Lower leg skin (tissue), 4 donors: ENCODE measurements at places on chromosomes 11 and 22.
A peak's percentile ranks its signal among the peaks of the same experiment; 100 is the strongest.

GRCh38 chr22:37187891-37188761 is at the start of gene C1QTNF6:
C1QTNF6 (minus strand) TSS chr22:37188247; CDS start chr22:37188213, 34 bp downstream.
- DNase-seq, result no peak

DNA sequence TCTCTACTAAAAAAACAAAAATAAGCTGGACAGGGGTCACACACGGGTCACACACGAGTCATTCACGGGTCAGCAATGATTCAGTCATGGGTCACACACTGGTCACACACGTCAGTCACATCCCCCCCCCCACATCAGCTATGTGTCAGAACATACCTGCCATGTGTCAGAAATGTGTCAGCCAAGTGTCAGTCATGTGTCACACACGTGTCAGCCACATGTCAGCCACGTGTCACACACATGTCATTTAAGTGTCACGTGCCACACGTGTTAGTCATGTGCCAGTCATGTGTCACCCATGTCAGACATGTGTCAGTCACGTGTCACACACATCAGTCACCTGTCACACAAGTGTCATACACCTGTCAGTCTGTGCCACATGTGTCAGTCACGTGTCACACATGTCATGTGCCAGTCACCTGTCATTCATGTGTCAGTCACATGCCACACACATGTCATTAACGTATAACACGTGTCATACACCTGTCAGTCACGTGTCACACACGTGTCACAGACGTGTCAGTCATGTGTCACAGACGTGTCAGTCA is 28.7 kb upstream of the MMP20 start:
- no peak for DNase-seq

GRCh38 chr11:3001496-3001895 is 9.4 kb upstream of the NAP1L4 start:
- DNase-seq, result no peak

- DNase-seq, result peak; percentile 32
Observed at GRCh38 chr11:117143390-117143789, 697 bp upstream of the PAFAH1B2 start.

DNA sequence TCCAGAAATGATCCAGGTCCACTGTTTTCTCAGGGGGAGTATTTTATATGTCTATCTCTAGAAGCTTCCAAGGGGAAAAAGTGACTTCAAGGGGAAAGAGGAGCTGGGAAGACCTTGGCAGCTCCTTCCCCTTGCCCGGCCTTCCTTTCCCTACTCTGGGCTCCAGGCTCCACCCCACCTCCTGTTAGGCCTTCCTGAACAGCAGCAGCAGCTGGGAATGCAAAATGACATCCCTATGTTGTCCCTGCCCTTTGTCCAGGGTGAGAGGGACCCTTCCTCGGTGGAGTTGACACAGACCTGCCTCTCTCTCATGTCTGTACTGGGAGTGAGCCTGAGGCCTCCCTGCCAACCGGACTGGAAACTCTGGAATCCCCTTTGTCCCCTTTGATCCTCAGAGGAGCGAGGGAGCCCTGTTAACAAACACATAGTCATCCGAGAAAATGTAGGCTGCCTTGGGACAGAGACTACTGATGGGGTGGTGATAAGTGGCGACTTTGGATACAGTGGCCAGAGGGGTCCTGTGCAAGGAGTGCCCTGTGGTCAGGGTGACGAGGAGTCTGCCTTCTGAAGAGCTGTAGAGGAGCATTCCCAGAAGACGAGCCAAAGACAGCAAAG is 9.0 kb upstream of the MALAT1 start:
- DNase-seq, result peak; percentile 85

- DNase-seq, result no peak
Observed at GRCh38 chr22:24727218-24727851, 47.2 kb downstream of the PIWIL3 start.

- no peak for DNase-seq
Observed at GRCh38 chr11:76380159-76380976, 564 bp downstream of the THAP12 start.

GRCh38 chr11:69380921-69381581 is 87.1 kb downstream of the MYEOV start:
- DNase-seq, result peak; percentile 82

DNA sequence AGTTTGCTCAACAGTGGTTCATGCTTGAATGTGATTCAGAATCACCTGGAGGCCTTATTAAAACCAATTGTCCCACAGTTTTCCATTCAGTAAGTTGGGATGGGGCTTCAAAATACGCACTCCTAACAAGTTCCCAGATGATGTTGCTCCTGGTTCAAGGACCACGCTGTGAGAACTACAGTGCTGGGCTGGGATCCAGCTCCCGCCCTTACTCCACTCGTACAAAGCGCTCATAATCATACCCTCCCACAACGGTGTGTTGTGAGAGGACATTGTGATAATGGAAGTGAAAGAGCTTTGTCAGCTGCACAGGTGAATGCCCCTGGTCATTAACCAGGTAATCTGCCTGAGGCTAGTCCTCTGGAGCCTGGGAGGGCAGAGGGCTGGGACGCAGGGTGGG is 1.3 kb upstream of the CD82 start:
- DNase-seq, result no peak

DNA sequence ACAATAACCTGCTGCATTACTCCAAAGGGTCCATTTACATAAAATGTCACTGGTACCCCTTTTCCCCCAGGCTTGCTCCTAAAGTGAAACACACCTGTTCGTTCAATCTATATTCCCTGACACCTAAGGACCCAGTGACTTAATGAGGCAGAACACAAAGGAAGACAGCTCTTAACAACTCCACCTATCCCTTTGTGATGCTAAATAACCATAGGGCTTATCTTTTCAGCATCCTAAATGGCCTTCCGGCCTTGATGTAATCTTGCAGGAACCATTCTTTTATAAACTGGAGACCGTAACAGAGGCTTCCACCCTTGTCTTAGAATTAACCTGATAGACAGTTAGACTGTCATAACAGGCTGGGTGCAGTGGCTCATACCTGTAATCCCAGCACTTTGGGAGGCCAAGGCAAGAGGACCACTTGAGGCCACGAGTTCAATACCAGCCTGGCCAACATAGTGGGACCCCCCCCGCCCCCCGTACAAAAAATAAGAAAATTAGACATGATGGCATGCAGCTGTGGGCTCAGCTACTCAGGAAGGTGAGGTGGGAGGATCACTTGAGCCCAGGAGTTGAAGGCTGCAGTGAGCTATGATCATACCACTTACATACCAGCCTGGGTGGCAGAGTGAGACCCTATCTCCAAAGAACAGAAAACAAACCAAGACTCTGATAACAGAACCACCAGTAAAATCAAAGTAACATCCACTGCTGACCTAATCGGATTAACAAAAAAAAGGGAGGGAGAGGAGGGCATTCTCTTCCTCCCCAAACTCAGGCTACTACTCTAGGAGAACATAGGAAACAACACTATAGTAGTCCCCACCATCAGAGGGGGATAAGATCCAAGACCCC is 5.1 kb downstream of the CHEK2 start:
- DNase-seq, result no peak

DNA sequence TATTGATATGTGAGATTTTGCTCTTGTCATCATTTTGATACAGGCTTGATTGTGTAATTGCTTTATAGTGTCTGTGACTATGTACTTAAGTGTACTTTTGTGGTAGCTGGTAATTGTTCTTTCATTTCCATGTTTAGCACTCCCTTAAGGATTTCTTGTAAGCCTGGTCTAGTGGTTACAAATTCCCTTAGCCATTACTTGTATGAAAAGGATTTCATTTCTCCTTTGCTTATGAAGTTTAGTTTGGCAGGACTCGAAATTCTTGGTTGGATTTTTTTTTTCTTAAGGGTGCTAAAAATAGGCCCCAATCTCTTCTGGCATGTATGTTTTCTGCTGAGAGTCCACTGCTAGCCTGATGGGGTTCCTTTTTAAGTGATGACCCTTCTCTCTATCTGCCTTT is 346.8 kb downstream of the JRKL start:
- DNase-seq, result no peak
